ENCODE measurements at places on chromosomes 6 and 20. TPM values are rescaled to one million over a fixed set of nuclear protein-coding genes. Genes with fewer than 3 reads are reported as not detected.

PRDM1 gene
- 16.2 TPM for total RNA-seq

RPRD1B gene
- total RNA-seq, result 21.6 TPM

CAGE1 gene
- not detected for total RNA-seq

GABRR2 gene
- 0.16 TPM for total RNA-seq

CALHM6 gene
- 0.32 TPM for total RNA-seq

HTR1E gene
- not detected for total RNA-seq

HLA-DRB1 gene
- 0.12 TPM for total RNA-seq

GPR63 gene
- total RNA-seq, result 1.9 TPM

TCP11 gene
- 1.1 TPM for total RNA-seq

ARHGAP18 gene
- total RNA-seq, result 32.9 TPM

DPPA5 gene
- not detected for total RNA-seq

UBR2 gene
- 41.7 TPM for total RNA-seq

FLRT3 gene
- total RNA-seq, result 2.8 TPM

PEDS1 gene
- 44.6 TPM for total RNA-seq

AHI1 gene
- total RNA-seq, result 38.3 TPM

PTCRA gene
- total RNA-seq, result not detected

REM1 gene
- total RNA-seq, result 0.36 TPM

KCNK16 gene
- not detected for total RNA-seq

DNMT3B gene
- total RNA-seq, result 1.7 TPM

SMIM28 gene
- not detected for total RNA-seq
